SJSA1 (cell line): ENCODE measurements at places on chromosomes 2 and 18. TPM values are rescaled to one million over a fixed set of nuclear protein-coding genes. Genes with fewer than 3 reads are reported as not detected.

PRPF40A gene
- total RNA-seq, result 156 and 189 TPM in 2 replicates

GRCh38 chr2:178484245-178485041 lies 4.2 kb downstream of the PLEKHA3 start:
- no peak for DNase-seq

- no peak for DNase-seq
Measured at GRCh38 chr2:131125195-131125757, 20.1 kb downstream of the PLEKHB2 start.

ANO7 gene
- 0.63 and 1.7 TPM in 2 replicates for total RNA-seq
